Endothelial cell of umbilical vein (primary cell): ENCODE measurements at places on chromosomes 4 and X. TPM values are rescaled to one million over a fixed set of nuclear protein-coding genes. Genes with fewer than 3 reads are reported as not detected.

GAGE12F gene
- not detected in 2 replicates for total RNA-seq

DNA sequence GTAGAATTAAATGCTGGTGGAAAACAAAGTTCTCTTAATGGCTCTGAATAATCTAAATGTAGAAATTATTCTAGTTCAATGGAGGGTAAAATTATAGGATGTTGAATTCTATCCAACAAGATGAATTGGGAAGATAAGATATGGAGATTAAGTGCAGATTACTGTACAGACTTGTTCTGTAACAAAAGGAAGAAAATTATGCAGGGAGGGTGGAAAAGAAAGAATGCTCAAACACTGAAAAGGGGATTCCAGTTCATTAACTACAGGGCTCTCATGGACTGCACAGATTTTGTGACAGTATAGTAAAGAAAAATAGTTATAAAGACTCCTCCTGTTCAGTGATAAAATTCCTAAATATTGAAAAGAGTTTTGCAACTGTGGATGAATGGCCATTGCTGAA, 1794.0 kb upstream of the PCDH7 start:
- no peak for DNase-seq

GABRQ gene
- not detected in 2 replicates for total RNA-seq

EDA gene
- 0.44 and 1.2 TPM in 2 replicates for total RNA-seq

- DNase-seq, result no peak
Observed at GRCh38 chr4:40421839-40422708, 86.9 kb downstream of the CHRNA9 start.

DNA sequence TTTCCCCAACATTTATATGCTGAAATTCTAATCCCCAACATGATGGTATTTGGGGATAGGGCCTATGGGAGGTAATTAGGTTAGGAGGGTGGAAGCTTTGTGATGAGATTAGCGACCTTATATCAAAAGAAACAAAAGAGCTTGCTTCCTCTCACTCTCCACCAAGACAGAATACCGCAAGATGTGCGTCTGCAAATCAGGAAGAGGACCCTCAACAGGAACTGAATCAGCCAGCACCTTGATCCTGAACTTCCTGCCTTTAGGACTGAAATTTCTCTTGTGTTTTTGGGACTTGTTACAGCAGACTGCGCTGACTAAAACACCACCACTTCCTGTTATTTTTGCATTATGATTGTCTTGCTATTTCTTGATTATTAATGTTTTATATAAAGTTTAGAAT, 1889.4 kb downstream of the C4orf33 start:
- DNase-seq, result peak; percentile 74
